ENCODE measurements at places on chromosomes 3 and 15. TPM values are rescaled to one million over a fixed set of nuclear protein-coding genes. Genes with fewer than 3 reads are reported as not detected.

ZPLD1 gene
- total RNA-seq = not detected

ACOX2 gene
- 9.5 TPM for total RNA-seq

ATP13A5 gene
- total RNA-seq = not detected

NPAP1 gene
- total RNA-seq = not detected

KNL1 gene
- total RNA-seq = 24.8 TPM

ZMAT3 gene
- total RNA-seq = 8.8 TPM

C3orf20 gene
- 0.19 TPM for total RNA-seq

SNTN gene
- not detected for total RNA-seq

TBC1D23 gene
- total RNA-seq = 39.8 TPM

RAD54L2 gene
- 34.0 TPM for total RNA-seq

LRRC49 gene
- 2.1 TPM for total RNA-seq

TRIM71 gene
- total RNA-seq = 68.4 TPM

SELENOT gene
- 124 TPM for total RNA-seq

IL12A gene
- total RNA-seq = 0.60 TPM

TM4SF18 gene
- not detected for total RNA-seq

DUOXA2 gene
- total RNA-seq = 1.6 TPM

FAM107A gene
- total RNA-seq = not detected

RMDN3 gene
- 46.3 TPM for total RNA-seq

TMOD2 gene
- total RNA-seq = 0.23 TPM

LMOD3 gene
- not detected for total RNA-seq

All from Caco-2 (cell line).